GOT3 (cell line): ENCODE measurements at places on chromosomes 16 and 17.

- no peak for DNase-seq
Measured at GRCh38 chr17:49634485-49634860, 43.4 kb downstream of the SPOP start.

- DNase-seq, result no peak
Measured at GRCh38 chr16:50737420-50737959, 4.4 kb upstream of the CYLD start.

DNA sequence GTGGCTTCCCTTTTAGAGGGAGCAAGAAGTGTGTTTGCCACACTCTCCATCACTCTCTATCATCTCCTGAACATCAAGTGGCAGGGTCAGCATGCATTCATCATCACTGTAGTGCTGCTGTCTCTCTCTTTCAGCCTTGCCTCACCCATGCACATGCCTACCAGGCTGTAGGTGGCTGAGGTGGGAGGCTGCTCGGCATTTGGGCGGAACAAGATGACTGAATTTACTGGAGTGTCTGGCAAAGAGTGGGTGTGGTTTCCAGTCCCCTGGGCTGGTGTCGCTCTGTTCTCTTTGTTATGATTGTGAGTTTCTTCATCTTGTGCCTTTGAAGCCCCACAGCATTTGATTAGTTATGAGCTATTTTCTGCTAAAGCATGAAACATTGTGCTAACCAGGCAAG is 541.9 kb upstream of the EEF2KMT start:
- no peak for DNase-seq

GRCh38 chr17:7478276-7479212 is 887 bp downstream of the ZBTB4 start:
- DNase-seq, result no peak

DNA sequence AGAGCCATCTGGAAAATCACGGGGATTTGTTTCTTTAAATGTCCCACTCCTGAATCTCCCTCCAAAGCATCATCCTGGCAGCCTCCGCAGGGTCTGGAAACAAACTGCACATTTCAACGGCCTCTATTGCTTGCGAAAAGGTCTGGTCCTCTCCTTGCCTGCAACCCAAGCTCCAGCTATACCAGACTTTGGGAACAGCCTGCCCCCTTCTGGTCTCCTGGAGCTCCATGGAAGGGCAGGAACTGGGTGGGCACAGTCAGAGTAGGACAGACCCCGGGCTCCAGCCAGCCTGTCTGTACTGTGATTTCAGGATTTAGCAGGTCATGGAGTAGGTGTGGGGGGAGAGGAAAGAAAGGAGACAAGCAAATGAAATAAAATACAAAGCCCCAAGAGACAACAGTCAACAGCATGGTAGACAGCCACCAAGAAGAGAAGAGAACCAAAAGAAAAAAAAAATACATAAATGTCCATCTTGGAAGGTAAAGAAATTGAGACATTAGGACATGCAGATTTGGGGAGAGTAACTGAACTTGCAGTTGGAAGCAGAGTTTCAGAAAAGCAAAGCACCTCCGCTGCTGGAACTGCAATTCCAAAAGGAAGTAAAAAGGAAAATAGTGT is 2.7 kb downstream of the XYLT1 start:
- DNase-seq, result no peak

- no peak for DNase-seq
Measured at GRCh38 chr17:34401165-34401564, 38.1 kb upstream of the CCL1 start.

DNA sequence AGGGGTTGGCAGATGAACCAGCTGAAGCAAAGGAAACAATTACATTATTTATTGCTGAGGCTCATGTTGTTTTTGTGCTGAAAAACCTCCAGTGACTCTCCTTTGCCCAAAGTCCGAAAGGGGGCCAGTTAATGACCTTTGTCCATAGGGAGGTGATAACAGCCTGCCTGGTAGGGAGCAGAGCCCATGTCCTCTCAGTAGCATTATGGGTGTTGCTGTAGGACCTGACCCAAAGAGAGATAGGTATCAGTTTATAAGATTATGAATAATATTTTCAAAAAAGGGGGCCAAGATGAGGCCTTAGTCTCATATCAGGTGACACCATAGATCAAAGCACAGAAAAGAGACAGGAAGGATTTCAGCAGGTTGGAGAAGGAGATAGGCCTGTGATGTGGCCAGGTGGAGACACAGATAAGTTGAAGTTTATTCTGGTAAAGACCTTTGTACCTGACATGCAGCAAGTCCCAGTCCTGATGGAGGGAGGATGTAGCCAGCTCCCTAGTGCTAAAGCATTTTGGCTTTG is 55.1 kb downstream of the CENPV start:
- DNase-seq, result no peak

GRCh38 chr17:901191-901950 is 78.2 kb downstream of the NXN start:
- DNase-seq, result no peak

- no peak for DNase-seq
Measured at GRCh38 chr16:81830845-81831540, 51.9 kb downstream of the PLCG2 start.

GRCh38 chr16:65116216-65116615 is 5.6 kb downstream of the CDH11 start:
- DNase-seq, result no peak

- no peak for DNase-seq
Measured at GRCh38 chr17:9273428-9274391, 252.4 kb downstream of the NTN1 start.
